ENCODE measurements at places on chromosomes 1 and 21.

DNA sequence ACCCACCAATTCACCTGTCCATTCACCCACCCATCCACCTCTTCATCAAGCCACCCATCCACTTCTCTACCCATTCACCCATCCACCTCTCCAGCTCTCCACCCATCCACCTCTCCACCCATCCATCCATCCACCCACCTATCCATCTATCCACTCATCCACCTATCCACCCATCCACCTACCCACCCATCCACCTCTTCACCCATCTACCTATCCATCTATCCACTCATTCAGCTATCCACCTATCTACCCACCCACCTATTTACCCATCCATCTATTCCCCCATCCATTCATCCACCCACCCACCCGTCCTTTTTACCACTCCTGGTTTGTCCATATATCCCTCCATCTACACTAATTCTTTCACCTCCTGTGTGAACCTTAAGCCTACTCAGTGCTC lies 105.7 kb downstream of the ACTL8 start:
- H3K4me3 ChIP-seq = no peak overlapping the region
- no peaks in the 10 kb centered on the region for H3K36me3 ChIP-seq
- H3K27me3 ChIP-seq = peaks cover 8% of the 10 kb centered on the region
- no peak for DNase-seq
- H3K27ac ChIP-seq = no peak overlapping the region

DNA sequence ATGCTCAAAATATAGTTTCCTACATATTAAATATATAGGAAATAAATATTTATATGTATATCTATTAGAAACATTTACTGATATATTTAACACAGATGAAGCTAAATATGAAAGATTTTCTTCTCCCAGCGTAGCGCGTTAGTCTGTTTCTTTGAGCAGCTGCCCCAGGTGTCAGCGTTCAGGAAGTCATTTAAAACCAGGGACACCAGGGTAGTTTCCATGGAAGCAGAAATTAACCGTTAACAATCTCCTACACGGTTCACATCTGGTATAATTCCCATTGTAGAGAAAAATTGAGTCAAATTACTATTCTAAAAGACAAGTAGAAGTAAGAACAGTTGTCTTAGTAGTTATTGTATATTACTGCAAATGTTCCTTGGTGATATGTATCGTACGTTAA lies 1443.7 kb downstream of the MRPL39 start:
- no peak overlapping the region for H3K27ac ChIP-seq
- no peak for DNase-seq
- H3K4me3 ChIP-seq = no peak overlapping the region
- H3K36me3 ChIP-seq = no peaks in the 10 kb centered on the region
- no peaks in the 10 kb centered on the region for H3K4me1 ChIP-seq

DNA sequence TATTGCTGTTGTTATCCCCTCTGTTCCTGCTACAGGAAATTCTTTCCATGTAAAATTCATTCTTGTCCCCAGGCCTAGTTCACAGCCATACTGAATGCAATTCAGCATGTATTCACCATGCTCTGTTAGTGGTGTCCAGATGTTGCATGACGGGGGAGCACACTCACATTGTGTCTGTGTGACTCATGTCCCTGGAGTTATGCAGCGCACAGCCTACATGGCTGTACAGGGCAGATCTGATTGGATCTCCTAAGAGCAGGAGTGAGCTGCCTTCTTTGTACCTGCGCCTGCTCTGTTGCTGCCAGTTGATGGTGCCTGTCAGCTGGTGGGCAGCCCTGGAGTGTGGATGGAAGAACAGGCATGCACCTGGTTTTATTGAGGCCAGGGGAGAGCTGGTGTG lies 17.6 kb downstream of the HTR6 start:
- no peak for DNase-seq
- H3K27ac ChIP-seq = no peak overlapping the region
- no peak overlapping the region for H3K4me3 ChIP-seq
- peaks cover 2% of the 10 kb centered on the region for H3K4me1 ChIP-seq

GRCh38 chr1:42983253-42983652 lies 24.6 kb upstream of the SLC2A1 start:
- no peaks in the 10 kb centered on the region for H3K27me3 ChIP-seq
- DNase-seq = no peak
- H3K27ac ChIP-seq = no peak overlapping the region
- H3K4me1 ChIP-seq = no peaks in the 10 kb centered on the region
- H3K36me3 ChIP-seq = no peaks in the 10 kb centered on the region

GRCh38 chr1:162498496-162498810 lies 835 bp downstream of the UHMK1 start:
- H3K4me1 ChIP-seq = peaks cover 33% of the 10 kb centered on the region
- H3K27me3 ChIP-seq = no peaks in the 10 kb centered on the region
- H3K36me3 ChIP-seq = peaks cover 27% of the 10 kb centered on the region
- peak overlapping the region; percentile 80 for H3K27ac ChIP-seq

- H3K36me3 ChIP-seq = no peaks in the 10 kb centered on the region
- no peak for DNase-seq
- no peaks in the 10 kb centered on the region for H3K27me3 ChIP-seq
- no peak overlapping the region for H3K27ac ChIP-seq
Observed at GRCh38 chr1:85605484-85606413, 25.2 kb downstream of the CCN1 start.

DNA sequence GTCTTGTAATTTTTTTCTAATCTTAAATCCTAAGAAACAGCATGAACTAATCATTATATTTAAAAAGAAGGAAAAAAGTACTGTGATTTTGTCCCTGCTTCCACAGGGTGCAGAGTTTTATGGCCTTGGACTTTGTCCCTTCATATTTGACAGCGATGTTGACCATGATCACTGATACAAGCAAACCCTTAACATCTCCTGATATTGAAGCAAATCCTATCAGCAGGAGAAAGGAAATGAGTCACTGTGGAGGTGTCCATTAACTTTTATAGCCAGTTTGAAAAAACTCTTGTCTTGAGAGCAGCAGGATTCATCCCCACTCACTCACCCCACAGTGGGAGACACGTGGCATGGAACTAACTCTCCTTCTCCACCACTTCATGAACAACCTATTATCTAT lies 5.1 kb upstream of the REG4 start:
- DNase-seq = no peak
- H3K4me1 ChIP-seq = no peaks in the 10 kb centered on the region
- no peak overlapping the region for H3K27ac ChIP-seq
- H3K36me3 ChIP-seq = no peaks in the 10 kb centered on the region
- no peak overlapping the region for H3K4me3 ChIP-seq

DNA sequence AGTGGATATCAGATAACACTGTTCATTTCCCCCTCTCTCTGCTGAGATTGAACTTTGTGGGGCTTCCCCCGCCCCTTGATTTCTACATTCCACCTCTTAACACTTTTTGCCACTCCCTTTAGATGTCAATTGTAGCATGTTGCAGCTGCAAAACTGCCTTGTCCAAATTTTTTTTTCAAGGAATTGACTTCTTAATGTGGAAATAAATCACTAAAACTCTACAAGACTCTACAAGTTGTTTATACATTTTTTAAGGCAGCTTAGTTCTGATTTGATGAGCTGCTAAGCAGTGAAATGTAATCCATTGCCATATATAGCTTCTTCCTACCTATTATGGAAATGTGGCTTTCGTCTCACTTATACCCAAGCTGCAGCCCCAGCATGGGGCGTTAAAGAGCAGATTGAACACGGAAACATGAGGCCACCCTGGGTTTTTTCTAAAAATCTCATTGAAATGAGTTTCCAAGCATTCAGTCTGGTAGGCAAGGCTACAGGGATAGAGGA lies 132.2 kb downstream of the SYT2 start:
- H3K4me1 ChIP-seq = no peaks in the 10 kb centered on the region
- no peak for DNase-seq
- H3K4me3 ChIP-seq = no peak overlapping the region
- H3K27me3 ChIP-seq = no peaks in the 10 kb centered on the region
- peaks cover 8% of the 10 kb centered on the region for H3K36me3 ChIP-seq

- no peak overlapping the region for H3K27ac ChIP-seq
- H3K4me3 ChIP-seq = no peak overlapping the region
- no peaks in the 10 kb centered on the region for H3K4me1 ChIP-seq
Observed at GRCh38 chr21:35775778-35776544, 284.4 kb downstream of the SETD4 start.

GRCh38 chr1:244802556-244803239 lies 32.8 kb upstream of the COX20 start:
- H3K36me3 ChIP-seq = no peaks in the 10 kb centered on the region
- H3K27me3 ChIP-seq = no peaks in the 10 kb centered on the region
- H3K4me3 ChIP-seq = no peak overlapping the region
- no peak overlapping the region for H3K27ac ChIP-seq
- H3K4me1 ChIP-seq = peaks cover 2% of the 10 kb centered on the region

GRCh38 chr1:204723131-204723787 lies 37.7 kb upstream of the LRRN2 start:
- H3K4me3 ChIP-seq = no peak overlapping the region
- no peaks in the 10 kb centered on the region for H3K27me3 ChIP-seq
- no peaks in the 10 kb centered on the region for H3K36me3 ChIP-seq
- no peaks in the 10 kb centered on the region for H3K4me1 ChIP-seq

GRCh38 chr1:117610036-117610435 lies 4.2 kb downstream of the TENT5C start:
- H3K4me3 ChIP-seq = no peak overlapping the region
- no peaks in the 10 kb centered on the region for H3K36me3 ChIP-seq
- peaks cover 9% of the 10 kb centered on the region for H3K27me3 ChIP-seq
- H3K4me1 ChIP-seq = peaks cover 68% of the 10 kb centered on the region

GRCh38 chr1:178371933-178372388 lies 124.8 kb downstream of the CLEC20A start:
- H3K4me3 ChIP-seq = no peak overlapping the region
- H3K36me3 ChIP-seq = no peaks in the 10 kb centered on the region
- no peak for DNase-seq
- peaks cover 8% of the 10 kb centered on the region for H3K27me3 ChIP-seq

DNA sequence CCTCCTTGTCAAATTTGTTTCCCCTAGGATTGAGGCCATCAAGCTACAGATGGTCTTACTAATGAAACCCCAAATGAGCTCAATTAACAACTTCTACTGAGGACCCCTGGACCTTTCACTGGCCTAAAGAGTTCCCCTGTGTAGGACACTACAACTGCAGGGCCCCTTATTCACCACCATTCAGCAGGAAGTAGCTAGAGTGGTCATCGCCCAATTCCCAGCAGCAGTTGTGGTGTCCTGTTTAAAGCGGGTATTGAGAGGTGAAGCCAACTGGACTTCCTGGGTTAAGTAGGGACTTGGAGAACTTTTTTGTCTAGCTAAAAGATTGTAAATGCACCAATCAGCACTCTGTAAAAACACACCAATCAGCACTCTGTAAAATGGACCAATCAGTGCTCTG lies 1466.9 kb downstream of the KCNT2 start:
- H3K27me3 ChIP-seq = no peaks in the 10 kb centered on the region
- DNase-seq = no peak
- no peak overlapping the region for H3K4me3 ChIP-seq
- no peaks in the 10 kb centered on the region for H3K4me1 ChIP-seq
- H3K27ac ChIP-seq = no peak overlapping the region
- no peaks in the 10 kb centered on the region for H3K36me3 ChIP-seq

- peaks cover 10% of the 10 kb centered on the region for H3K4me1 ChIP-seq
- H3K27ac ChIP-seq = no peak overlapping the region
- peaks cover 51% of the 10 kb centered on the region for H3K27me3 ChIP-seq
- no peaks in the 10 kb centered on the region for H3K36me3 ChIP-seq
- no peak for DNase-seq
- no peak overlapping the region for H3K4me3 ChIP-seq
Observed at GRCh38 chr1:37748565-37748964, 16.4 kb downstream of the EPHA10 start.

DNA sequence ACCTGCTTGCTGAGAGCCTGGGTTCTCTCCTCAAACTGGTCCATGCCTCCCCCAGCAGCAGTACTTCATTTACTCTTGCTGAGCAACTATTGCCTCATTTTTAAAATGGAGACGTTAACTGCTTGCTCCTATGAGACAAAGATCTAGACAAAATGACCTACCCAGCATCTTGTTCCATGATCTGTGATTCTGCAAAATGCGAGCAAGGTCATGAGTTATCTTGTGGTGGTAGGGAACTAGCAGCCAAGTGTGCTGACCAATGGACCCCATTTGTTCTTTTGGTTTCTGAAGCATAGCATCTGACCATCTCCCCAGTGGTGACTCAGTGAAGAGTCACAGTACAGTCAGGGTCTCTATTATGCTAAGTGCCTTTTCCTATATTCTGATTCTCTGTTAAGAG lies 40.4 kb downstream of the TBX15 start:
- no peaks in the 10 kb centered on the region for H3K27me3 ChIP-seq
- no peak overlapping the region for H3K27ac ChIP-seq
- no peaks in the 10 kb centered on the region for H3K4me1 ChIP-seq
- DNase-seq = no peak

- no peak for DNase-seq
- no peak overlapping the region for H3K4me3 ChIP-seq
- H3K27me3 ChIP-seq = peaks cover 37% of the 10 kb centered on the region
Observed at GRCh38 chr1:26156285-26157038, 2.4 kb upstream of the FAM110D start.

GRCh38 chr1:166813508-166814223 lies 25.6 kb upstream of the POGK start:
- no peak overlapping the region for H3K27ac ChIP-seq
- no peak overlapping the region for H3K4me3 ChIP-seq
- no peaks in the 10 kb centered on the region for H3K4me1 ChIP-seq
- H3K27me3 ChIP-seq = peaks cover 19% of the 10 kb centered on the region
- H3K36me3 ChIP-seq = no peaks in the 10 kb centered on the region
- no peak for DNase-seq

DNA sequence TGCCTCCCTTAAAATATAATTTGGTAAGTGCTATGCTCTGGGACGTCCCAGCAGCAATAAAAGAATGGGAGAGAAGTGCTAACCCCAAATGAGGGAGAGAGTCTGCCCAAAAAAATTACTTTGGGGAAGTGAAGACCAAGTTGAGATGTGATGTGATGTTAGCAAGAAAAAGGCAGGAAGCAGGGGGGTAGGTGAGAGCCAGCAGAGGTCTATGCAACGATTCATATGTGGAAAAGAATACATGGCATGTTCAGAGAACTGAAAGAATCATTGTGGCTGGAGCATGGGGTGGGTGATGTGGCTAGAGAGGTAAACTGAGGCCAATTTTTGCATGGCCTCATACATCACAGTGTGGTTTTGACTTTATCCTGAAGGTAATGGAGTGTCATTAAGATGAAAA lies 5.6 kb upstream of the CTPS1 start:
- H3K4me1 ChIP-seq = peaks cover 30% of the 10 kb centered on the region
- peaks cover 2% of the 10 kb centered on the region for H3K36me3 ChIP-seq
- no peak overlapping the region for H3K4me3 ChIP-seq
